A172 (cell line): ENCODE measurements at places on chromosomes 3 and 15. TPM values are rescaled to one million over a fixed set of nuclear protein-coding genes. Genes with fewer than 3 reads are reported as not detected.

GRCh38 chr15:48168616-48169015, 9.5 kb downstream of the MYEF2 start:
- no peak for DNase-seq

DNA sequence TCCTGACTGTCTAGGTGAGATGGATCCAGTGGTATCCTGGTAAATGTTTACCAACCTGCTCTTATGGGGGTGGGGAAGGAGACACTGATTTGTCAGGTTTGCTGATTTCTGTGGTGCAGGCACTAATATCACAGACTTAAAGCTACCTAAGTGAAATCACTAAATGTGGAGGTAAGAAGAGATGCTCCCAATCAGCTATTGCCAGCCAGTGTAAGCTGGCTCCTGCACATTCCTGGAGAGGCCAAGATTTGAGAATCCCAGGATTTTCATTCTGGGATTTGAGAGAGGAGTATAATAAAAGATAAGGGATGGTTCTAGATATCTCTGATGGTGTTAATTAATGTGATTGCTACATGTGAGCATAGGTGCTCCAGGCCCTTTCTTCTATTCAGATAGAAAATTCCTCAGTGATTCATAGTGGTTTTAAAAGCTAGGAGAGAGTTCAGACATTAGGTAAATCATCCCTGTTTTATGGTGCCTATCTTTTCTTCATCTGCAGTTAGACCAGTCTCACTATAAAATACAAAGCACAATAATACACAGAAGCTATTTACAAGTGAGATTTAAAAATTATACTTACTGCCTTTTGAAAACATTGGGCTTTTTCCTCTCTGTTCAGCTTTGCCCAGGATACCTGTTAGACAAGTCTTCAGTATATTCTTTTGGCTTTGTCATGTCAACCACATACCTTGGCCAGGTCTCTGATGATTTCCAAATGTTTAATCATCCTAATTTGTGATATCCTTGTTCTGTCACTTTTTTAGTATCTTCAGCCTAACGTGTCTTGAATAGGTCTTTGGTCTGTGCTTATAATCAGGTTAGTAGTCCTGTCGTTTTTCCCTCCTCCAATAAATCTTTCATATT, 90.9 kb downstream of the MBNL1 start:
- peak; percentile 36 for DNase-seq

- DNase-seq = no peak
These were observed 22.0 kb upstream of the GNB5 start for GRCh38 chr15:52213206-52213605.

- no peak for DNase-seq
These were observed 139.7 kb upstream of the RARB start for GRCh38 chr3:25288413-25288812.

- peak; percentile 61 for DNase-seq
These were observed 844 bp upstream of the PFN2 start for GRCh38 chr3:149971403-149972075.

The ZNF662 gene
- total RNA-seq = not detected in 2 replicates

DNA sequence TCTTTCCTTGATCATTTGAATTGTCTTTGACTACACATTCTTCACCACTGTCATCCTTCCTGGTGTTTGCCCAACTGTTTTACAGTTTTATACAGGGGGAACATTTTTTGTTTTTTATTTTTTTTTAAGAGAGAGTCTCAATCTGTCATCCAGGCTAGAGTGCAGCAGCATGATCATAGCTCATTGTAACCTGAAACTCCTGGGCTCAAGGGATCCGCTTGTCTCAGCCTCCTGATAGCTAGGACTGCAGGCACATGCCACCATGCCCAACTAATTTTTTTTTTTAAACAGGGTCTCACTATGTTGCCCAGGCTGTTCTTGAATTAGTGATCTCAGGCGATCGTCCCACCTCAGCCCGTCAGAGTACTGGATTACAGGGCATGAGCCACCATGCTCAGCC, 222.6 kb downstream of the BBX start:
- no peak for DNase-seq

The CHST13 gene
- 0.26 TPM in 1 of 2 replicates, not detected in the other for total RNA-seq

The CHRM5 gene
- total RNA-seq = 0.02 TPM in 1 of 2 replicates, not detected in the other

GRCh38 chr3:152496286-152496685, 227.6 kb downstream of the MBNL1 start:
- no peak for DNase-seq

DNA sequence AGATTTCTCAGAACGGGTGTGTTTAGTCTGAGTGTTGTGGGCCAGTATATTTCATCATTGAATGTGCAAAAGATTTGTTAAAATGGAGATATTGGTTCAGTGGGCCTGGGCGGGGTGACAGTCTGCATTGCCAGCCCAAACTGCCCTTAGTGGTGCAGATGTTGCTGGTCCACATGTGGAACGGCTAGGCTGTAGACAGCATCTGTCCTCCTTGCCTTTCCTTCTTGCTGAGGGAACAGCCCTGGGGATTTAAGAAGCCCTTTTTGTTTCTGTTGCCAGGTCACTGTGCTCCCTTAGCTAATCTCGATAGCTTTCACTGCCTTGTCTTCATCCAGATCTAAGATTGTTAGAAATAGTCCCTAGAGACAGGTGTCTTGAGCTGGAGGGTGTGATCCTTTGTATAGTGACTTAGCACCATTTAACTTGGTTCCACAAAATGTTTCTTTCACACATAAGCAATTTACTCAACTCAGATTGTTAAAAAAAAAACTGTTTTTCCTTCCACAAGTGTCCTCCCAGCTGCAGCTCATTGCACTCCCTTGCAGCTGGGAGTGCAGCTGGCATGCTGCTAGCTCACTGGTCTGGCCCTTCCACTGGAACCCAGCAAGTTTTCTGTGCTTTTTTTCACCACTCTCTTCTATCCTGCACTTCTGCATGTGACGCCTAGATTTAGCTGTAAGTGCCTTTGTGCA, 37.5 kb downstream of the GAP43 start:
- no peak for DNase-seq

DNA sequence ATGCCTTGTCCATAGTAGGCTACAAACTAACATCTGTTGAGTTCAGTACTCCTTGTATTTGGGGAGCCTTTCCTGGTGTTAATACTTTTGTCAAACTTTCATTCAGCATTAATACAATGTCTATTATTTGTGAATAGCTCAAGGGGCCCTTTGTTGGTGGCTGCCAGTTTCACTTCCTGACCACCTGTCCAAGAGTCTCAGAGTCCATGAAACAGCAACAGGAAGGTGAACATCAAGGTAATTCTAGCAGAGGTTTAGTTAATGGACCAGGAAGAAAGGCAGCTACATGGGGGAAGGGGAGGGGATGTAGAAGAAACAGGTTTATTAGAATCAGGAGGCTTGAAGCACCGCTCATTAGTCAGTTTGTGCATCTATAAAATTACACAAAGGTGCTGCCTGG, 386.9 kb downstream of the PDCD6IP start:
- DNase-seq = no peak

The COL7A1 gene
- total RNA-seq = 105 and 128 TPM in 2 replicates

- DNase-seq = no peak
These were observed 53.3 kb downstream of the TIPARP start for GRCh38 chr3:156727519-156728205.

DNA sequence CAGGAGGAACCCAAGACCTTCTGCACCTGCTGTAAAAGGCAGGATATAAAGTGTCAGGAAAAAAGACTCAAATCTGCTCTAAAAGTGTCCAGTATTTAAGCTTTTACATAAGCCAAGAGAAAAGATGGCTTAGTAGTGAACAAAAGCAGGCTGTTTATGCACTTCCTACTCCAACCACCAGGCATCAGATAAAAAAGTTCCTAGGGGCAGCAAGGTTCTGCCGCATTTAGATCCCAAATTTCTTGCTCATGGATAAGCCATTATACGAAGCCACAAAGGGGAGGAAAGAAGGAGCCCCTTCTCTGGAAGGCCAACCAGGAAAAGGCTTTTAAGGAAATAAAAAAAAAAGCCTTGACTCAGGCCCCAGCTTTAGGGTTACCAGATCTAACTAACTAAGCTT, 10.6 kb upstream of the SLC9C1 start:
- DNase-seq = no peak

The NMNAT3 gene
- not detected in 2 replicates for total RNA-seq

The C3orf38 gene
- total RNA-seq = 35.8 and 41.1 TPM in 2 replicates

DNA sequence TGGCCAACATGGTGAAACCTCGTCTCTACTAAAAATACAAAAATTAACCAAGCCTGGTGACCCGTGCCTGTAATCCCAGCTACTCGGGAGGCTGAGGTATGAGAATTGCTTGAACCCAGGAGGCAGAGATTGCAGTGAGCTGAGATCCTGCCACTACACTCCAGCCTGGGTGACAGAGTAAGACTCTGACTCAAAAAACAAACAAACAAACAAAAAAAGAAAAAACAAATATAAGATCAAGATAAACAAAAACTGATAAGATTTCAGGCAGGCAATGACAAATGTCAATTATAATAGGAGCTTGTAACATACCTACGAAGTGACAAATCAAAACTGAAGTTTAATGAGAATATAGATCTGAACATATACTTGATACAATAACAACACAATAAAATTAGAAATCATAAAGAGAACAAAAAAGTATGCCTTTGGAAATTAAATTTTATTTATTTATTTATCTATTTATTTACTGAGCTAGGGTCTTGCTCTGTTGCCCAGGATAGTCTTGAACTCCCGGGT, 70.4 kb downstream of the FAIM start:
- DNase-seq = no peak

DNA sequence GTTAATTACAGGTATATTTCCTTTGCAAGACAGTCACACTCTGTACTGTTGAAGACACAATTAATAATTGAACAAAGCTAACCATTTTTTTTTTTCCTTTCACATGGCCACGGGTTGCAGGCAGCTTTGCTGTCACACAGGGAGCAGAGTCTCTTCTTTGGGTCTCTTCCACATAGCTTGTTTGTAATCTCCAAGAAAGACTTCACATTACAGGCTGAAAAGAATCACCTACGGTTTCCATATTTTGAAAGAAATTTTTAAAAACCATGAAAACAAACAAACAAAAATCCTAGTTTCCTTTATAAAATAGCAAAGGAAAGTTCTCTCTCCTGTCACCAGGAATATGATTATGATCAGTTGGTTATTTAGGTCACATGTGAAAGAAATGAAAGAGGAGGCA, 392.6 kb downstream of the GAP43 start:
- no peak for DNase-seq

DNA sequence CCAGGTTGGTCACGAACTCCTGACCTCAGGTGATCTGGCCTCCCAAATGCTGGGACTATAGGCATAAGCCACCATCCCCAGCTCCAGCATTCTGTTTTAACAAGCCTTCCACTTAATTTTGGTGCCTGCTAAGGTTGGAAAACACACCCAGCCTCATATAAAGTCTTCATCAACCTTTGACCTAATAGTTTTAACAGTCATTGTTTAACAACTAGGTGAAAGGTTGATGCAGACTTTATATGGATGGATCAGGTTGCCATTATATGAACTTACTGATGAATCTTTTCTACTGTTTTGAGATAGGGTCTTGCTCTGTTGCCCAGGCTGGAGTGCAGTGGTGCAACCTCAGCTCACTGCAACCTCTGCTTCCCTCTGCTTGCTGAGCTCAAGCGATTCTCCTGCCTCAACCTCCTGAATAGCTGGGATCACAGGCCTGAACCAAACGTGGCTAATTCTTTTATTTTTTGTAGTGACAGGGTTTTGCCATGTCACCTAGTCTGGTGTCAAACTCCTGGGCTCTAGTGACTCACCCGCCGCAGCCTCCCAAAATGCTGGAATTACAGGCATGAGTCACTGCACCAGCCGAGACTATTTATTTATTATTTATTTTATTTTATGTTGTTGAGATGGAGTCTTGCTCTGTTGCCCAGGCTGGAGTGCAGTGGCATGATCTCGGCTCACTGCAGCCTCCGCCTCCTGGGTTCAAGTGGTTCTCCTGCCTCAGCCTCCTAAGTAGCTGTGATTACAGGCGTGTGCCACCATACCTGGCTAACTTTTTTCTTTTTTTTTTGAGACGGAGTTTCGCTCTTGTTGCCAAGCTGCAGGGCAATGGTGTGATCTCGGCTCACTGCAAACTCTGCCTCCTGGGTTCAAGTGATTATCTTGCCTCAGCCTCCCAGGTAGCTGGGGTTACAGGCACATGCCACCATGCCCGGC, 3.1 kb upstream of the RPAP1 start:
- DNase-seq = peak; percentile 79
